MCF 10A (cell line): ENCODE measurements at places on chromosomes 11 and 22. TPM values are rescaled to one million over a fixed set of nuclear protein-coding genes. Genes with fewer than 3 reads are reported as not detected.

APOA4 gene
- total RNA-seq, result not detected in 2 replicates

ARHGAP20 gene
- not detected in 2 replicates for total RNA-seq

GRCh38 chr11:36215693-36216060 is 73.5 kb downstream of the COMMD9 start:
- H3K36me3 ChIP-seq, result peaks cover 36% of the 10 kb centered on the region
- no peak overlapping the region for H3K27ac ChIP-seq
- H3K4me1 ChIP-seq, result peaks cover 23% of the 10 kb centered on the region
- DNase-seq, result no peak
- no peak overlapping the region for H3K4me3 ChIP-seq

DNA sequence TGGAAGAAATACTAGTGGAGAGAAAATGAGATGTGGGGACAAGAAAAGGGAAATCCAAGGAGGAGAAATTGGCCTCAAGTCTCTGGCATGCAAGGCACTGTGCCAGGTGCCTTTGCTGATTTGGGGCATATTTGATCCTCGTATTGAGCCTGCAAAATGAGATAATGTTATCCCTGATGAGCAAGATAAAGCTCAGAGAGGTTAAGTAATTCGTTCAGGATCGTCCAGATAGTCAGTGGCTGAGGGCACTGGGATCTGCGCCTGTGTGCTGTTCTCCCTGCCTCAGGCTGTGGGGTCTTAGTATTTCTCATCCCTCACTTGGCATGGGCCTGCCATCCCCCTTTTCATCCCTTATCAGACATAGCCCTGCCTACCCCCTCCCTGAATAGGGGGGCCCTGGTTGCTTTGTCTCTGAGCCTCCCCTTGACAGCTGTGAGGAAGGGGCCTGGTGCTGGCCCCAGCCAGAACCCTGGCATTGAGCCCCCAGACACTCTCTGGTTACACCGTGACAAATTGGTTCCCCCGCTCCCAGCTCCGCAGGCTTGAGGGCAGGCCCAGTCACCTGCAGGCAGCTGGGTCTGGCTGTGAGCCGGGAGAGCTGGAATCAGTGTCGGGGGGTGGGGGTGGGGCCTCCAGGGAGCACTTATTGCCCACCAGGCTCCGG is 85.7 kb downstream of the NECTIN1 start:
- H3K4me3 ChIP-seq, result no peak overlapping the region
- no peak overlapping the region for H3K27ac ChIP-seq
- no peak for DNase-seq

DNA sequence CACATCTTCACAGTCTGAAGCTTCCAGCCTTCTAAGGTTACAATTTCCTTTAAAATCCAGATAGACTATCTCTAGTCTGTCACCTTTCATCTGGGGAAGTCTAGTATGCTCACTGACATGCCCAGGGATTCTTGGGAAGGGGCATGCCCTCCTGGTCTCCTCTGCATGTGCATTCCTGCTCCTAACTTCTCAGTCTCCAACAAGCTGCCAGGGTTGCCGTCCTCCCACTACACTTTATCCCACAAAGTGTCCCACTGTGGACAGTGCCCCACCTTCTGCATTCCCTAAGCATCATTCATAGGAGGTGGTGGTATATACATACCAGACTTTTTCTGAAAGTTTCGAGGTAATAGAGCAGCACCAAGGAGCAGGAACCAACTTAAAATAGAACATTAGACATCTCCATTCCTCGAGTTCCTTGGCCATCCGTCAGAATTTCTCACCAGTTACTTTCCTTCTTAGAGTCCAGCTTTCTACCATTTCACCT is 28.7 kb downstream of the EIF3F start:
- H3K36me3 ChIP-seq, result no peaks in the 10 kb centered on the region
- no peak overlapping the region for H3K4me3 ChIP-seq
- peaks cover 12% of the 10 kb centered on the region for H3K4me1 ChIP-seq
- H3K27me3 ChIP-seq, result peaks cover 45% of the 10 kb centered on the region
- no peak for DNase-seq
